ENCODE measurements at places on chromosomes 12 and 14.

DNA sequence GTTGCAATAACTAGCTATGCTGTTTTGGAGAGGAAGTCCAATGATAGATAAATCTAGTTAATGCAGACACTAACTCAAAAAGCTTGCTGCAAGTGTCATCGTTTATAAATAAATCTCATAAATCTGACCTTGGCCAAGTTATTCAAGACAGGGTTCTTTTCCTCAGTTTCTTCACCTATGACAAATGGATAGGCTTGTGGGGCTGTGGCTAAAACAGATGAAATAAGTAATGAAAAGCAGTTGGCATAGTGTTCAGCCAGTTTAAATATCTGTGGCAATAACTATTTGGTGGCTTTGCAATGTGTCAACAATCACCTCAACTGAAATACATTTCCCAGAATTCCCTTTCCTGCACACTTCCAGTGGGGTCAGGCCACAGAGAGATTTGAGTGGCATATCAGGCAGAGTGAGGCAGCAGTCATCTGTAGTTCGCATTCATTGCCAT, 169.9 kb downstream of the DYRK2 start:
- DNase-seq = no peak

DNA sequence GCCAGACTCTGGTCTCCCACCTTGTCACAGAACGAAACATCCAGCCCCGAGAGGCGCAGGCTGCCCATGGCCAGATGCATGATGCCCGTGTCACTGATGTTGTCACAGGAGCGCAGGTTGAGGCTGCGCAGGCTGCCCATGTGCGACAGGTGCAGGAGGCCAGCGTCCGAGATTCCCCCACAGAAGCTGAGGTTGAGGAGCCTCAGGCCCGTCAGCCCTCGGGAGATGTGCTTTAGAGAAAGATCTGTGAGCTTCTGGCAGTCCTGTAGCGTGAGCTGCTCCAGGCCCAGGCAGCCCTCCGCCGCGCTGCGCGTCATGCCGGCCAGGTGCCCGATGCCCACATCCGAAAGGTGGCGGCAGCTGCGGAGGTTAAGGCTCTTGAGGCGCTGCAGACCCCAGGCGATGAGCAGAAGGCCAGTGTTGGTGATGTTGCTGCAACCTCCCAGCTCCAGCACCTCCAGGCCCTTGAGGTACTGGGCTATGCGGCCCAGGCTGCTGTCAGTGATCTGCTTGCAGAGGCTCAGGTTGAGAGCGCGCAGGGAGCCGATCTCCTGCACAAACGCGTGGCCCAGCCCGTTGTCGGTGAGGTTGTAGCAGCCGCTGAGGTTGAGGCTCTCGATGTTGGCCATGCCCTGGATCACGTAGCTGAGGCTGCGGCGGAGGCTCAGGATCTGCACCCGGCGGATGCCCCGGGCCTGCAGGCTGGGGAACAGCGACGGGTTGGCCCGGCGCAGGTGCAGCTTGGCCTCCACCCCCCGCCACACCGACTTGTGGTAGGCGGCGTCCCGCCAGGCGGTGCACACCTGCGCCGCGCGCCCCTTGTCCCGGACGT, 991 bp downstream of the FBXL14 start:
- no peak for DNase-seq

- no peak for DNase-seq
Observed at GRCh38 chr12:121511916-121512315, 68.9 kb downstream of the KDM2B start.

GRCh38 chr12:114408471-114408885, 2.5 kb upstream of the TBX5 start:
- no peak for DNase-seq

DNA sequence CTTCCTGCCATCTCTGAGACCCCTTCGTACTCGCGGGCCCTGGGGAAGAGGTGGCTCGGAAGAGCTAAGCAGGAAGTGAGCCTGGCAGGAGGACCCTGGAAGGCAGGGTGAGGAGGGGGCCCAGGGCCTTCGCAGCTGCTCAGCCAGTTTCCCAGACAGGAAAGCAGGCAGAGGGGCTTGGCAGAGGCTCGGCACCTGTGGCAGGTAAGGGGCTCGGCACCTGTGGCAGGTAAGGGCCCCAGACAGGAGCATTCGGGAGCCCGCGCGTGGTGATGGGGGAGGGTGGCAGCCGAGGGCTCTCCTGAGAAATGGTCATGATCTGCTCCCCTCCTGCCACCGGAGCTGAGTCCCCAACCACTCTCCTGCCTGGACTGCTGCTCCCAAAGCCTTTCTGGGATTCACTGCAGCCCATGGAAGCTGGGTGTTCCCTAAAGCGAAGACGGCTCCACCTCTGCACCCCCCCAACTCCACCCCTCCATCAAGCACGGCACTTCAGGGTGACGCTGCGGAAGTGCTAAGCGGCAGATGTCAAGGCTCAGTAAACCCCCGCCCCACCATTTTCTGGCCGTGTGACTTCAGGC, 63.2 kb downstream of the PRIMA1 start:
- no peak for DNase-seq

DNA sequence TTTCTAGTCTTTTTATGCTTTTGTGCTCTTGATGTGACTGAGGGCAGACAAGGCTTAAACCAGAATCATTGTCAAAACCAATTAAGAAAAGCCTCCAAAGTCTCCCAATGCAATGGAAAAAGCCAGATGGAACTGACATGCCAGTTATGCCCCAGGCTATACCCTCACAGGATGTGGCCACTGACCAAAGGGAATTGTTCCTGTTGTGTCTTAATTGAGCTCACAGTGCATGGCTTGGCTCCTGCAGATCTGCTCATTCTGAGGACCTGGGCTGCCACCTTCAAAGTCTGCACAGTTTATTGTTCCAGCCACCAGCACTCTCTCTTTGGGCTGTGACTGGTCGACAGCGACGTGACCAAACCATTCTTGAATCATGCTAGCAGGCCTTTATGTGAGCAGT, 17.1 kb upstream of the BICD1 start:
- DNase-seq = no peak

- no peak for DNase-seq
Observed at GRCh38 chr14:98945611-98946570, 326.1 kb downstream of the BCL11B start.

- DNase-seq = no peak
Observed at GRCh38 chr12:50562520-50563433, 58.0 kb downstream of the DIP2B start.

- DNase-seq = no peak
Observed at GRCh38 chr12:503111-503761, 43.5 kb downstream of the B4GALNT3 start.

GRCh38 chr12:84954415-84954814, 41.8 kb upstream of the SLC6A15 start:
- DNase-seq = no peak

- DNase-seq = no peak
Observed at GRCh38 chr14:103526247-103526913, 2.6 kb upstream of the TRMT61A start.

GRCh38 chr14:77543240-77543551, 44.6 kb upstream of the ISM2 start:
- no peak for DNase-seq

All from AG04449 (cell line).